Right kidney (tissue), 9 donors: ENCODE measurements at places on chromosomes 3 and 15.

- no peak for DNase-seq
These were observed 94.7 kb upstream of the TUSC7 start for GRCh38 chr3:116614795-116615362.

DNA sequence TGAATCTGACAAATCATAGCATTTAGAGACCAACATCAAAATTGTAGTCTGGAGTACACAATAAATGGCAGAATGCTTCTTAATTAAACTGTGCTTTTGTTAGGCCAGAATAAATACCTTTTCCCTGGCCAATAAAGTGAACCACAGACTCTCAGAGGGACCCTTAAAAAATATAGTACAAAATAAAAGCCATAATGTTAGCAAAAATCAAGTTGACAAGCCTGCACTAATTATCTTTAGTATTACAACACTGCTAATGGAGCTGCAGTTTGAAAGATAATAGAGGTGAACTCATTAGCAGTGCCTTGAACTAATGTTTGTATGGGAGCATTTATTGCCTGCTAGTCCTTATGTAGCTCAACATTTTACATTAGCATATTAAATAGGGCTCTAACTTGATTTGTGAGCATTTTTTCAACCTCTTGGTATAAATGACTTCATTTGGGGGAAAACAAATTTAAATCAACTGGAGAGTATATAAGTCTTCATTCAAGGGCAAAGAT is 801.3 kb downstream of the EPHA3 start:
- DNase-seq, result no peak

GRCh38 chr15:40100123-40100946 is 8.3 kb downstream of the BMF start:
- no peak for DNase-seq

GRCh38 chr3:13009132-13009945 is 63.9 kb downstream of the IQSEC1 start:
- DNase-seq, result no peak

GRCh38 chr15:38430106-38430760 is 23.7 kb upstream of the FAM98B start:
- no peak for DNase-seq

DNA sequence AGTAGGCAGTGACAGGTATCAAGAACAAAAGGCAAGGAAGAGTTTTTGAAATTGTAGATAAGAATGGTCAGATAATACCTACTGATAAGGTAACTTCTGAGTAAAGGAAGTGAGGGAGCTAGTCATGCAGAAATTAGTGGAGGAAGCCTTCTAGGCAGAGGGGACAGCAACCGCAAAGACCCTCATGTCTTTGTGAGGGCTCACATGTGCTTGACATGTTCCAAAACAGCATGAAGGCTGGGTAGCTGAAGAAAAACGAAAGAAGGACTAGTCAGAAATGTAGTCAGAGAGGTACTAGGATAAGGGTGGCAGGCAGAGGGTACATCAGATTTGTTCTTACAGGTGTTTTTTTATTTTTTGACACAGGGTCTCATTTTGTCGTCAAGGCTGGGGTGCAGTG is 5.3 kb downstream of the SIN3A start:
- DNase-seq, result no peak

GRCh38 chr3:30199096-30199759 is 407.2 kb upstream of the TGFBR2 start:
- DNase-seq, result peak; percentile 31

DNA sequence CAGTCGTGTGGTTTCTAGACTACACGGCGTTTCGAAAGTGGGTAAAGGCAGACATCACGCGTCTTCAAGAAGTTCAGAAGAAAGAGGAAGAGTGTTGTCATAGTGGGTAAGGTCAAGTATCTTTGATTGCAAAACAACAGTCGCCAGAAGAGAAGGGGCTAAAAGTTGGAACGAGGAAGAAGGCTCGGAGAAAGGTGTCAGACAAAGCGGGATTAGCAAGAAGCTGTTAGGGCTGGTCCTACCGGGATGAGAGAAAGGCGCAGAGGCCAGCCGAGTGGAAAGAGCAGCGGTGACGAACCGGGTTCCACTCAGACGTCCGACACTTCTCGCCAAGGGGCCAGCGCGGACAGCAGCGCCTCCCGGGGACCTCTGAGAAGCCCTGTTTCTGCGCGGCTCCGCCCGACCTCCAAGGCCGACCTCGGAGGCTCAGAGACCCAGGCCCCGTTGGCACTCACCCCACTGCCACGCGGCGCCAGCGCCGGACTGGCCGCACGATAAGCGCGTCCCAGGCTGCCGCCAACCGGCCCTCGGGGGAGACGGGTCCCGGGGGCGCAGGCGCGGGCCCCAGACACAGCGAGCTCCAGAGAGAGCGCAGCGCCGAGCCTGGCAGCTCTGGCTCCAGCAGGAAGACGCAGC is 436 bp downstream of the ADPGK start:
- no peak for DNase-seq

DNA sequence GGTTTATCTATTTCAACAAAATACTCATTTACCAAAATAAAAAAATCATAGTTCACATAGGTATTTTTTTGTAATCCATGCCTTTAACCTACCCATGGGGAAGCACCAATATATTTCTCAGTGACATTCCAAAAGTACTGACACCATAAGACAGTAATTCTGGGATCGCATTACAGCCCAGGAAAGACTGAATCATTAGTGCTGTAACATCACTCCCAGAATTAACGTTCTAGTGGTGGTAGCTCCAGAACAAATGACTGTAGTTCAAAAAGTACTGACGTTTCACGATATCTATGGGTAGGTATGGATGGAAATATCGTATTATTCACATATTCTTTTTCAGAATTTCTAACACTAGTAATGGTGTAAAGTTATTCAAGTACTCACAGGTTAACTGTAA is 54.3 kb upstream of the NEK10 start:
- DNase-seq, result no peak

DNA sequence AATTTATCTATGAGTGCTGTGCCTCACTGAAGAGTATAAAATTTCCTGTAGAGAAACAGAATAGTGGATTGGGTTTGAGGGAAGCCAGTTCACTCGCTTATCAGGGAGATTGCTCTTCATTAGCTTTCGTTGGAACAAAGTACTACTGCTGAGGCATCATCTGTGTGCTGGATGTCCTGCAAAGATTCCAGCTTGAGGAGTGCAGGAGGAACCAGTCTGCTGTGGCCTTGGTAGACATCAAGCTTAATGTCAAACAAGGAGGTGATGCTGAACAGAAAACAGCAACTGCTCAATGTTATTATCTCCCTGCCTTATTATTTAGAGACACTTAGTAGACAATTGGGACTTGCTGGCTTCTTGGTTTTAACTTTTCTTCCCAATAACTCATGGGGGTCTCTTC is 297.5 kb upstream of the DPH6 start:
- no peak for DNase-seq

DNA sequence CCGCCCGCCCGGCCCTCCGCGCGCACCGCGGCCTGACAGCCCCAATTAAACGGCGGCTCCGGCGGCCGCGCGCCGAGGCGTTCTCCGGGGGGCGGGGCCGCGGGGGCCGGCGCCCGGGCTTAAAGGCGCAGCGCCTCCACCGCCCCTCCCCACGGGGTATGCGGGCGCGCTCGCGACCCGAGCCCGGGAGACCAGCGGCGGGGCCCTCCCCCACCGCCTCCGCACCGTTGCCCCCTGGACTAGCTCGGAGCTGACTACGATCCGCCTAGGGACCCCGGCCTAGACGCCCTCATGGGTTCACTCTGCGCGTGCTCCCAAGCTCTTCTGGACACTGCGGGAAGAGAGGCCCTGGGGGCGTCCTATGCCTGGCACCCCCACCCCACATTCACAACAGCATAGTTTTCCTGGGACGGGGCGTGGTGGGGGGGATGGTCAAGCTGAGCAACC is at the start of gene DUSP7:
Gene DUSP7, minus strand, starts transcription at position 51 of the 447 bp plus-strand sequence. CDS start 205 bp downstream, outside the sequence.
- peak; percentile 90 for DNase-seq

DNA sequence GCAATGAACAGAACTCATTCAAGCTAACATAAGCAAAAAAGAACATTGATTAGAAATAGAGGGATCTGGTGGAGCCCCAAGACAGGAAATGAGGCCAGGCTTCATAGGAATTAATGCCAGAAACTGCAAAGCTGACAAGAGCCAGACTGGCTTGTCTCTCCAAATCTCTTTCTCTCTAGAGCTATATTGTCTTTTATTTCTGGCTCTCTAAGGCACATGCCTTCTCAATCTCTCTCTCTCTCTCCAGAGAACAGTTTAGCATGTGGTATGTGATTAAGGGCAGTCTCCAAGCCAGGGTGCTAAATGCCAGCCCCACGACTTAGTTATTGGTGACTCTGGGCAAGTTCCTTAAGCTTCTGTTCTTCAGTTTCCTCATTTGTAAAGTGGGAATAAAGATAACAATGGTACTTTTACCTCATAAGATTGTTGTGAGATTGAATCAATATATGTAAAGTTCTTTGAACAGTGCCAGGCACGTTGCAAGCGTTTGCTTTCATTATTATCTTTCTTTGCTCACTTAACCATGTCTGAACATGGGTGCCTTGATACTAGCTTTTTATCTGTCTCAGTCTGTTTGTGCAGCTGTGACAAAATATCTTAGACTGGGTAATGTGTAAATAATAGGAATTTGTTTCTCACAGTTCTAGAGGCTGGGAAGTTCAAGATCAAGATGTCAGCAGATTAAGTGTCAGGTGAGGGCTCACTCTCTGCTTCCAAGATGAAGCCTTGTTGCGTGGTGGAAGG is 123.2 kb downstream of the BDH1 start:
- DNase-seq, result no peak

DNA sequence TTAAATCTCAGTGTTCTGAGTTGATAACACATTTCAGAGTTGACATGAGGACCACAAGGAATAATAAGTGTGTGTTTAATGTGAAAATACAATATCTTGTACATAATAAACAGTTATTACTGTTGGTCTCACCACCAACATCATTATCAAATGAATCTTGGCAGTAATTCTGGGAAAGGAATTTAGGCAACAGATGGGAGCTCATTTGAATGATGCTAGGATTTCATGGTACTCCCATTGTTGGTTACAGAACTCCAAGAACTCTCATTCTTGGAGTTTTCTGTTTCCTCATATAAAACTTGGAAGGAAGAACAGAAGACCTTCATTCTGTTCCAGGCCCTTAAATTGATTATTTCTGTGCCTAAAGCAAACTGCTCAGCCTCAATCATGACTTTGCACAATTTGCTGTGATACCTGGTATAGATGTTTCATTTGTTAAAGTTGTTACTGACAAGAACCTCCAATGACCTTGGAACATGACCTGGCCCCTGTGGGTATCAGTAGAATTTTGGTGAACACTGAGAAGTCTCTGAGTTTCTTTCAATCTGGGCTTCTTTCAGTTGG is 385.8 kb downstream of the LPP start:
- no peak for DNase-seq

GRCh38 chr3:150494411-150494977 is 51.8 kb downstream of the SERP1 start:
- DNase-seq, result no peak

DNA sequence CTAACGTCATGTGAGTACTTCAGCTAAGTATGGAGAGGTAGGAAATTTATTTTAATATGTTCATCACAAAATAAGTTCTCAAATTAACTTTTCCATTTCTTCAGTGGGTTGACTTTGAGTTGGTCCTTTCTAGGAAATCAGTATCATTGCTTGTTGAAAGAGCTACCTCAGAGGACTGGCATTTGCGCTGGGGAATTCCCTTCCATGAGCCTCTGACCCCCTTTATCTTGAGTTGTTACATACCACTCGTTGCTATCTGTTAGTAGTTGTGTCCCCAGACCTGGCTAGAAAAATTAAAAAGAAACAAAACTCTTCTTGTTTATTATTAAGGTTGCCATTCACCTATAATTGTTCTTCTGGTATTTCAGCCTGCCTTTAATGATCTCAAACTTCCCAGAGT is 96.8 kb upstream of the ROBO2 start:
- no peak for DNase-seq

DNA sequence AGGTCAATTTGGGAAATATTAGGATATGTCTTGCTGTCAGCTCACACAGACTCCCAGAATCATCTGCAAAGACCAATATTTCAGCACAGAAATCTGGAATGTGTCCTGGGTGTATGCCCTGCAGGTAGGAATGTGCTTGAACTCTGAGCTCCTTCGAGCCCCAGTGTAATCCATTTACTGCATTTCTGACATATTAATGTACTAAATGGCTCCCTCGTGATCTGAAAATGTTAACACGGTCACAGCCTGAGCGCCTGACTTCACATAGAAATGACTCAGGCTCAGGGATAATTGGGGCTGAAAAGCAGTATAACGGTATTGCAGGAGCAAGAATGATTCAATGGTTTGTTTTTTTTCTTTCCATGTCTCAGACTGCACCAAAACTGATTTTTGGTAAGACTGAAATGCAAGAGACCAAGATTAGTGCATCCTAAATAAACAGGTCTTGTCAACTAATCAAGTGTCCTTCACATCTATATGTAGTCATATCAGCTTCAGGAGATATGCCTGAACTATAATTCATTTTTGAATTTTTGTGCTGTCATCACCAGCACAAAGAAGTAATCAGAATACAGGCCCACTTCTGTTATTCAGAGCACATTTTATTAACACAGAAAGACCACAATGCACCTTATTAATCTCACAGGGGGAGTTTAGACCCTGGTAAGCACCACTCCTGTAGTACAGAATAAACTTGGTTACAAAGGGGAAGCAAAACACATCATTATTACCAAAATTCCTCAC is 49.8 kb downstream of the DCLK3 start:
- no peak for DNase-seq

DNA sequence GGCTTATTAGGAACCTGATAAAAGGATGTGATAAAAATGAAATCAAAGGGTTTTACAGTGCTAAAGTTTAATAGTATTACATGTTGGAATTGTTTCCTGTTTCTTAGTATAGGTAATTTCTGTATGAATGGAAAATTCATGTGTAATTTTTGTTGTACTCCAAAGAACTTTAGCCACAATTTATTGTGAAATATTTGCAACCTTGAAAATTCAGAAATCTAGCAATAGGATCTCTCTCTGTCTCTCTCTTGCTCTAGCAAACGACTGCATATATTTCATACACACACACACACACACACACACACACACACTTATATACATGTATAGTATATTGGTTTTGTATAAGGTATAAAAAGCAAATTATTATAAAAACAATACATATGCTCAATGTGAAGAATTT is 59.6 kb downstream of the PIAS1 start:
- DNase-seq, result no peak

DNA sequence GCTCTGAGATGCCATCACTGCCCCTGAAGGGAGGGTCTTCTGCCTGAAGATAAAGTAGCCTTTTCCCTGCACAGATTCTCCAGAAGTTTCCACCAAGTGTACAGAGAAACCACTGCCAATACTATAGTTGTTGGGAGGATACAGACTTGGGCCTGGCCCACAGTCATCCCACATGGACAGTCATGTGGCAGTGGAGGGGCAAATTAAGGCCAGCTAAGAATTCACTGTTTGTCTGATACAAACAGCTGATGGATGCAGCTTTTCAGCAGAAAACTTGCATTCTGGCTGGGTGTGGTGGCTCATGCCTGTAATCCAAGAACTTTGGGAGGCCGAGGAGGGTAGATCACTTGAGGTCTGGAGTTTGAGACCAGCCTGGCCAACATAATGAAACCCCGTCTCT is 22.1 kb downstream of the HOMER2 start:
- no peak for DNase-seq

GRCh38 chr3:48275287-48276027 is 34.6 kb downstream of the ZNF589 start:
- DNase-seq, result no peak
